ENCODE measurements at places on chromosomes 12 and 14.

DNA sequence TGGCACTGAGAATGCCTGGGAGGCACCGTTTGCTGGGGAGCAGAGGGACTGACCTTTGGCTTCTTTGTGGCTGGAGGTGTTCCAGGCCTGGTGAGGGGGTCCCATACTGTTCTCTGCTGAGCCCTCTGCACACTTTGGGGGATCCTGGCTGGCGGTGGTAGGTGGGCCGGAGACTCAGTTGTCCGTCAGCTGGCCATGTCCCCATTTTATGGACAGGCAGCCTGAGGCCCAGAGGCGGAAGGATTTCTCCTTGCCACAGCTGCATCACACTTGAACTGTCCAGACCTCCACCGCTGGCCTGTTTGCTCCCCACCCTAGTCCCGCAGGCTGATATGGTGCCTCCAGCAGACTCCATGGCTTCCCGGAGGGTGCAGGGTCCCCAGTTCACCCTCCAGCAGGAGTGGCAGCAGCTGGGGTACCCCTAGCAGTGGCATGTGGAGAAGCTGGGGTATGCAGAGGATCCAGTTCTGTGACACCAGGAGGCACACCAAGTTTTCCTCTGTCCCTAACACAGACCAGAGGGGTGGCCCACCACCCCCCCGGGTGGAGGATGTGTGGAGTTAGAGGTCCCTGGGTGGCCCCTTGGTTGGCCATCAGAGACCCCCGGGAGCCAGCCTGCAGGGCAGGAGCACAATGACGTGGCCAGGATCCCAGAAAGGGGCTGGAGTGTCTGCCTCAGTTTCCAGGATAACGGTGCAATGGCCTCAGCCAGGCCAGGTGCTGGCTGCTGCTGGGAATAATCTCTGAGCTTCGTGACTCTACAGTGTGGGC, 14.8 kb downstream of the SLC25A29 start:
- no peak for DNase-seq

- DNase-seq: no peak
Observed at GRCh38 chr12:71295953-71296352, 138.2 kb upstream of the TSPAN8 start.

- DNase-seq: peak; percentile 20
Observed at GRCh38 chr14:34843011-34843554, 32.1 kb downstream of the BAZ1A start.

DNA sequence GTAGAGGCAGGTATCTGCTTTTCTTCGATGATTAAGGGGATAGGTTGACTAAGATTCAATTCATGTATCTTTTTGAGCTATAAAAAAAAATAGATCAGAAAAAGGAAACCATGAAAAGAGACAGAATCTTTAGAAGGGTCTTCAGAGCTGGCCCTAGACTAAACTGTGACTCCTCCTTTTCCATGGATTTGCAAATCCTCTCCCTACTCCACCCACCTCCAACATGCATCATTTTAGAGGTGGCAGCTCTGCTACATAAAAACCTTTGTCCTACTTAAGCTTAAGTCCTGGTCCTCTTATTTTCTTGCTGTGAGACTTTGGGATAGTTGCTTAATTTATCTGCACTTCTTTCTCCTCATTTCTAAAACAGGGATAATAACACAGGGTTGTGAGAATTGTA, 48.4 kb upstream of the LIMA1 start:
- DNase-seq: no peak

- no peak for DNase-seq
Observed at GRCh38 chr12:40584763-40585162, 107.5 kb upstream of the CNTN1 start.

All from LoVo (cell line).